ENCODE measurements at places on chromosomes 11 and 22.
A peak's percentile ranks its signal among the peaks of the same experiment; 100 is the strongest.

GRCh38 chr11:122271137-122271536, 155.1 kb upstream of the BLID start:
- no peak for DNase-seq

DNA sequence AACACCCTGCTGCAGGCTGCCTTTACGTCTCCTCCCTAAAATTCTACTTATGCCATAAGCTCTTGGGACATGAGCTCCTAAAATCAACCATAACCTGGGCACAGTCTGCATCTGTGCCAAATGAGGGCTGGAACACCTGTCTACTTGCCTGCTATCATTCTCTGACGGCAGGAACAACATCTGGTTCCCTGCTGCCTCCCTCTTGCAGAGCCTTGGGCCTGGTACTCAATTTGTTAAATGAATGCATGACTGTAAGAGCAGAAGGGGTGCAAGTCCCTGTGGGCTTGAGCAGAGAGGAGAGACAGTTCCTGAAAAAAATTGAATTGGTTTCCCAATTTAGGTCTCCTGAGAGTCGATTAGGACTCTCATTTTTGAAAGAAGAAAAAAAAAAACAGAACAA, 66.7 kb upstream of the CSNK2A3 start:
- DNase-seq: no peak

- DNase-seq: no peak
Observed at GRCh38 chr11:82792319-82792718, 58.7 kb upstream of the FAM181B start.

DNA sequence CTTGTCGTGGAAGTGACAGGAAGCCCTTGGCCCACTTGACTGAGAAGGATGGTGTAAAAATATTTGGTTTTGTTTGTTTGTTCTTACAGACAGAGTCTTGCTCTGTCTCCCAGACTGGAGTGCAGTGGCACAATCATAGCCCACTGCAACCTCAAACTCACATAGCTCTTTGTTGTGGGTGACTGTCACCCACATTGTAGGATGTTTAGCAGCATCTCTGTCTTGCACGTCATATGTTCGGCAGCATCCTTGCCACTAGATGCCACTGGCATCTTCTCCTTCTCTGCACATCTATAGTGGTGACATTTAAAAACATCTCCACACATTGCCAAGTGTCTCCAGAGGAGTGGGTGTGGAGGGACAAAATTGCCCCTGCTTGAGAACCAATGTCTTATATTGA, 56.8 kb downstream of the PRR5L start:
- no peak for DNase-seq

DNA sequence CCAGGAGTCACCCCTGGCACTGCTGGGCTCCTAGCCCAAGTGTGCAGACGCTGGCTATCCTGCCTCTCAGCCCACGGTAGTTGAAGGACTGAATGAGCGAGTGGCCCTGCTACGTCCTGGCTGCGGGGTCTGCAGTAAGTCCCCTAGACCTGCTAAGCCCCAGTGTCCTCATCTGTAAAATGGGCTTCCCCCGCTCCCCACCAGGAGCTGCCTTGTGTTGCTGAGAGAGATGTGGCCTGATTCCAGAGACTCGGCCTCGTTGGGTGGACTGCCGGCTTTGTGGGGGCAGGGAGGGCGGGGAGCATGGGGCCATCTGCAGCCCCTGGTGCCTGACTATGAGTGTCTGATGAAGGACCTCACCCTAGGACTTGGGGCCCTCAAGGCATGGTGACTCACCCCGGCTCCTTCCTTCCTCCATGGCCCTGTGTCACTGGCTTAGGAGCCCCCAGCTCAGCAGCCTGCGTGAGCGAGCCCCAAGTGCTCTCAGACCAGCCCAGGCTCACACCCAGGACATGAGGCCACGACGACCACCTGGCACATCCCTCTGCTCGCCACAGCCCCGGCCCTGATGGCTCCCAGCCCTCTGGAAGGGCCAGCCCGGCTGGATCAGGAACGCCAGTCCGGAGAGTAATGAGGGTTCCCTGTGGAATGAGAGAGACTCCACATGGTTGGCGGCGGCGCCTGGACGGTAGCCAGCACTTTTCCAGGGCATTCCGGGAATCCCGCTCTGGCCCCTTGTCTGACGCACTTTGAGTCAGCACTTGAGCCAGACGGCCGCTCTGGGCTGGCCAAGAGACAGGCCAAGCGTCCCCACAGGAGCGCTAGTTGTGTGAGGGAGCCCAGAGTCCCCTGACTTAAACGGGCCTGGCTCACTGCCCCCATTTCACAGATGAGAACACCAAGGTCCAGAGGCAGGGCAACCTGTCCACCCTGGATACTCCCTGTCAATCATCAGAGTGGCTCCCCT, 50.5 kb upstream of the SHISAL1 start:
- DNase-seq: peak; percentile 97

DNA sequence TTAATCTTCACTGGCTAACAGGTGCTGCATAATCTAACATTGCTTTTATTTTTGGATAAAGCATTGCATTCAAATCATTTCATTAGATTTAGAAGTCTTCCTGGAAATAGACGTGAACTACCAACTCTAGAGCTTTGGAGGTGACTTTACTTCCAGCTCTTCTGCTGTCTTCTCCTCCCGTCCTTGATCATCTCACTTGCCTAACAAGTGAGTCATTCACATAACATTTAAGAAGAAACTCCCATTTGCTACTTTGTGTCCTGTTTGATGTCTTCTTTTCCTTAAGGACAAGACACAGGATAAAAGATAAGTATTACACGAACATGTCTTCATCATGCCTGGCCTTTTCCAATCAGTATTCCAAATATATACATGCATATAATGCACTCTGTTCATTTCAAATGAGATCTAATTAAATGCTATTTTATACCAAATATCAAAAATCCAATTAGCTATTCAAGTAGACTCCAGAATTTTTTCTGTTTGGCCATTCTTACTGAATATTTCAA, 88.3 kb downstream of the BDNF start:
- peak; percentile 36 for DNase-seq

- no peak for DNase-seq
Observed at GRCh38 chr11:11545285-11546275, 76.2 kb downstream of the GALNT18 start.

- peak; percentile 78 for DNase-seq
Observed at GRCh38 chr11:99370549-99371216, 349.9 kb downstream of the CNTN5 start.

DNA sequence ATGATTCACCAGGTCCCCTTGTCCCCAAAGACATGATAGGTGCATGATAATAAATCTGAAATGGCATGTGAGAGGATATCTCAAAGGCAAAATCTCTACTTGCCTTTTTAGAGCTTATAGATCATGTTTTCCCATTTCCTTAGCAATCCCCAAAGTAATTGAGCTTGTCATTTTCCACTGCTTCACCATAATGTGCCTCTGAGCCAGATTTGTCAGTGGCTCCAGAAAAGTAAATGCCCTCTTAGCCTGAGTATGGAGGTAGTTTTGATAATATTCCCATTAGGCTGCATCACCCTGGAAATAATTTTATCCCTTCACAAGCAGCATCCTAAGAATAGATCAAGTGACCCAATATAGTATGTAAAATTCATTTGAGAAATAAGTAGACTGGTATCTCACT, 36.7 kb upstream of the ADSL start:
- DNase-seq: no peak

DNA sequence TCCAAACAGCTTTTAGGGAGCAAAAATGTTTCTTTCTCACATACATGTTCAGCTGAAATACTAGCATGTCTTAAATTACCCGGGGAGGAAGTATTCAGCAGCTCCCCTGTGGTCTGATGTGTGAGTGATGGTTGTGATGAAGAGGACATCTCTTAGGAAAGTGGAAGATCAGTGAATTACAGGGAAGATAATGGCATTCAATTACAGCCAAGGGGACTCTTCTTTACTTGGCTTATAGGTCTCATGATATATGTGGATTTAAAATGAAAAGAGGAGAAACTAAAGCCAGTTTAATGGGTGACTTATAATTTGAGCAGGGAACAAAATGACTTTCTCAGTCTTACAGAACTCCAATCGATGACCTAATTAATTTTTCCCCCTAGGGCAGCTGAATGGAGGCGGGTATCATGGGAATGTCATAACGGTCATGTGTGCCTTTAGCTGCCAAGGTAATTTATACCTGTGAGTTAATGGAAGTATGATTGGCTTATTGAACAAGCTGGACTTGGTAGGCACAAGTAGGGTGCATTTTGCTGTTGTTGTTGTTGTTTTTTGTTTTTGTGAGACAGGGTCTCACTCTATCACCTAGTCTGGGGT, 198.8 kb downstream of the HIPK3 start:
- no peak for DNase-seq

GRCh38 chr11:36622431-36623136, 24.5 kb upstream of the RAG2 start:
- DNase-seq: peak; percentile 40

GRCh38 chr11:3091081-3091845, 34.0 kb upstream of the CARS1 start:
- DNase-seq: no peak

GRCh38 chr11:69874178-69874983, 55.2 kb upstream of the FGF3 start:
- DNase-seq: no peak

GRCh38 chr11:45149483-45150056, 3.1 kb downstream of the PRDM11 start:
- no peak for DNase-seq

DNA sequence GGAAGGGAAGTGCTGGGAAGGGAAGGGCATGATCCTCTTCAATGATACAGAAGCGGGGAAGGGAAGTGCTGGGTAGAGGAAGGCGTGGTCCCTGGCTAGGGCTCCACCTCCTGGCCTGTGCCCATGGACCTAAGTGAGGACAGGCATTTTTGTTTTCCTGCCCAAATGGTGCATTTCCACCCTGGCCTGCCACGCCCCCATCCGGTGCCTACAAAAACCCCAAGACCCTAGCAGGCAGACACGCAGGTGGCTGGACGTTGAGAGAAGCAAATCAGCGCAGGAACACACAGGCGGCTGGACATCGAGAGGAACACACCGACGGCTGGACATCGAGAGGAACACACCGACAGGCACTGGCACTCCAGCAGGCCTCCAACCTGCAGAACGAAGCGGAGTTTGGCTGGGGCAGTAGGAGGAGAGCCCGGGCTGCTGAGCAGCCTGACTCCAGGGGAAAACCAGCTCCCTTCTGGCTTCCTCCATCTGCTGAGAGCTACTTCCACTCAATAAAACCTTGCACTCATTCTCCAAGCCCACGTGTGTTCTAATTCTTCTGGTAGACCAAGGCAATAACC, 628.3 kb downstream of the BUD13 start:
- DNase-seq: no peak

DNA sequence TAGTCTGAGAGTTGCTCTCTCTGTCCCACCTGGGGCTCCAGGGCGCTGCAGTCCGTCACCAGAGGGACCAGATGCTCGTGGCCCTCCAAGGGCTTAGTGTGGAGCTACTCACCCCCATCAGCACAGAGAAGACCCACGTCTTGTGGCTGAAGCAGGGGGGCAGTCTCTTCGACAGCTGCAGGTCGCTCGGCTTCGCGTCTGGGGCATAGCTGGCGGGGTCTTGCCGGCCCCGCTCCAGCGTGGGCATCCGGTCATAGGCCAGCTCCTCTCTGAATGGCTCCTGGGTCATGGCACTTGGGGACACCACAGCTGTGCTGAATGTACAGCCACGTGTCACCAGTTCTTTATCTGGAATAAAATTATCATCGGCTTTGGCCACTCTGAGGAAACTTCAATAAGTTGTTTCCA, 608 bp downstream of the MLC1 start:
- DNase-seq: no peak

DNA sequence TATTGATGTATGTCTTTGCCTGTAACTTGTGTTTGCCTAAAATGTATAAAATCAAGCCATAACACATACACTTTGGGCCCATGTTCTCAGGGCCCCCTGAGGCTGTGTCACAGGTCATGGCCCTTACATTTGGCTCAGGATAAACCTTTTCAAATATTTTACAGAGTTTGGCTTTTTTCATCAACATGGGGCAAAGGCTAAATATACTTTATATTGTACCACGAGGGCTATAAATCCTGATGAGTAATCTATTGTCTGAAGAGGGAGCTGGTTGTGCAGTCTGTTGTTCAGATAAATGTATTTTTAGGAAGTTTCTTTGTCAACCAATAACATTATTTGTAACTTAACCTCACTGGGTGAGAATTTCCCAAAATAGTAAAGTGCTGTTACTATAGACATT, 404.6 kb upstream of the DDI1 start:
- DNase-seq: peak; percentile 34

DNA sequence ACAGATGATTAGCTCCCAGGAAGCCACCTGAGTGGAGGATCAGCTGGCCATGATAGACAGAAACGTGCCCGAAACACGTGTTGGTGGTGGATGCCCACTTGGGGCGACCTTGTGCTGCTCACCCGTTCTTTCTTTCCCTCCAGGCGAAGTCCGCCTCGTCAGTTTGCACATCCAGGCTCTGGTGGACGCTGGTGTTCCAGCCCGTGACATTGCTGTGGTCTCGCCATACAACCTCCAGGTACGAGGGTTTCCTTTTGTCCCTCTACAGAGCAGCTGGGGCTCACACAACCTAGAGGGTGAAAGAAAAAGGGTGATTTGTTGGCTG, 30.6 kb downstream of the IGHMBP2 start:
- no peak for DNase-seq

DNA sequence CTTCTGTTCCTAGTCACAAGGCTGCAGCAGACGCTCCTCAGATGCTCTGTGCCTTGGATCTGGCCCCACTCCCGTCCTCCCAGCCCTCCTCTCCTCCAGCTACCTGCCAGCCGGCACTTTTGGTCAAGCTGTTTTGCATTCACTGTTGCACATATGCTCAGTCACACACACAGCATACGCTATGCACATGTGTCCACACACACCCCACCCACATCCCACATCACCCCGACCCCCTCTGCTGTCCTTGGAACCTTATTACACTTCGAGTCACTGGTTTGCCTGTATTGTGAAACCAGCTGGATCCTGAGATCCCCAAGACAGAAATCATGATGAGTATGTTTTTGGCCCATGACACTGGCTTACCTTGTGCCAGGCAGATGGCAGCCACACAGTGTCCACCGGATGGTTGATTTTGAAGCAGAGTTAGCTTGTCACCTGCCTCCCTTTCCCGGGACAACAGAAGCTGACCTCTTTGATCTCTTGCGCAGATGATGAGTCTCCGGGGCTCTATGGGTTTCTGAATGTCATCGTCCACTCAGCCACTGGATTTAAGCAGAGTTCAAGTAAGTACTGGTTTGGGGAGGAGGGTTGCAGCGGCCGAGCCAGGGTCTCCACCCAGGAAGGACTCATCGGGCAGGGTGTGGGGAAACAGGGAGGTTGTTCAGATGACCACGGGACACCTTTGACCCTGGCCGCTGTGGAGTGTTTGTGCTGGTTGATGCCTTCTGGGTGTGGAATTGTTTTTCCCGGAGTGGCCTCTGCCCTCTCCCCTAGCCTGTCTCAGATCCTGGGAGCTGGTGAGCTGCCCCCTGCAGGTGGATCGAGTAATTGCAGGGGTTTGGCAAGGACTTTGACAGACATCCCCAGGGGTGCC, 109.8 kb downstream of the BCR start:
- peak; percentile 62 for DNase-seq

- DNase-seq: no peak
Observed at GRCh38 chr11:121904148-121904547, 211.9 kb downstream of the BLID start.

GRCh38 chr11:93614173-93614722, 47.2 kb upstream of the CEP295 start:
- peak; percentile 14 for DNase-seq

- no peak for DNase-seq
Observed at GRCh38 chr11:72316984-72317383, 73.0 kb upstream of the PHOX2A start.

- DNase-seq: no peak
Observed at GRCh38 chr11:8287297-8287696, 23.6 kb upstream of the LMO1 start.

- peak; percentile 32 for DNase-seq
Observed at GRCh38 chr11:124277804-124278203, 21.6 kb downstream of the OR8G5 start.

- no peak for DNase-seq
Observed at GRCh38 chr11:67270256-67271204, 4.3 kb downstream of the GRK2 start.
